ENCODE measurements at places on chromosomes 13 and 19.

GRCh38 chr19:46080561-46080960 is 39.8 kb upstream of the IGFL4 start:
- no peak for DNase-seq

GRCh38 chr13:28718196-28718542 is 601 bp downstream of the SLC46A3 start:
- no peak for DNase-seq

DNA sequence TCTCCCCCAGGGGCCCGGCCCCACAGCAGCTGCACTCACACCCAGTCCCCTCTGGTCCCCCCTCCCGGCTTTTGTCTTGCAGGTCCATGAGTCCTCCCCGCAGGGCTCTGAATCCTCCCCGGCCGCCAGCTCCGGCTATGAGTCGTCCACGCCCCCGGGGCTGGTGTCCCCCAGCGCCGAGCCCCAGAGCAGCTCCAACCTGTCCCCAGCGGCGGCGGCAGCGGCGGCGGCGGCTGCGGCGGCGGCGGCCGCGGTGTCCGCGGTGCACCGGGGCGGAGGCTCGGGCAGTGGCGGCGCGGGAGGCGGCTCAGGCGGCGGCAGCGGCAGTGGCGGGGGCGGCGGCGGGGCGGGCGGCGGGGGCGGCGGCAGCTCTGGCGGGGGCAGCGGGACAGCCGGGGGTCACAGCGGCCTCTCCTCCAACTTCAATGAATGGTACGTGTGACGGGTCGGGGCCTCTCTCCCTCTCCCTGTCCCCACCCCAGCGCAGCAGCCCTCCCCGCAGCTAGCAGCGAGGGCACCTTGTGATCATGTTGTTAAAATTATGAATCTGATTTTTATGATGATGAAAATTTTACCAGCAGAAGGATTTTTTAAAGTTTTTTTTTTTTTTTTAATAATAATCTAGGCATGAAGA is 3.8 kb downstream of the ZIC2 start:
- no peak for DNase-seq

DNA sequence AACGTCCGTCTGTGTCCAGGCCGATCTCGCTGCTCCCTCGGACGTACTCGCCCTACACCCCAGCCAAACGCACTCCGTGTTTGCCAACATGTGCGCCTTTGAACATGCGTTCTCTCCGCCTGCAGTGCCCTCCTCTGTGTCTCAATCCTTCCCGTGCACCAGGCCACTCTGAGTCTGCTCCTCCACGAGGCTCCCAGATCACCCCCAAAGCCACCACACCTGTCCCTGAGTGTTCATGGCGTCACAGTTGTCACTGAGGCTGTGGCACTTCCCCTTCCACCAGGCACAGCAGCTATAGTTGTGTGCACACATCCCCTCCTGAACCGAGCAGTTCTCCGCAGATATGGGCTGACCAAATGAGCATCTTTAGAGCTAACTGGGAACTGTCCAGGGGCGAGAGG is 35.6 kb downstream of the RASA3 start:
- no peak for DNase-seq

Measured in CD8-positive, alpha-beta T cell (primary cell).